ENCODE measurements at places on chromosomes 16 and 17. TPM values are rescaled to one million over a fixed set of nuclear protein-coding genes. Genes with fewer than 3 reads are reported as not detected.

NR1D1 gene
- 2.6 TPM for total RNA-seq

CCL16 gene
- not detected for total RNA-seq

FSCN2 gene
- 13.3 TPM for total RNA-seq

GRCh38 chr16:86428729-86429517, 81.4 kb upstream of the FOXF1 start:
- no peak for DNase-seq

- no peak for DNase-seq
These were observed 1.7 kb downstream of the ADORA2B start for GRCh38 chr17:15946611-15947120.

- no peak for DNase-seq
These were observed 13.2 kb upstream of the SLC6A2 start for GRCh38 chr16:55642611-55643010.

DNA sequence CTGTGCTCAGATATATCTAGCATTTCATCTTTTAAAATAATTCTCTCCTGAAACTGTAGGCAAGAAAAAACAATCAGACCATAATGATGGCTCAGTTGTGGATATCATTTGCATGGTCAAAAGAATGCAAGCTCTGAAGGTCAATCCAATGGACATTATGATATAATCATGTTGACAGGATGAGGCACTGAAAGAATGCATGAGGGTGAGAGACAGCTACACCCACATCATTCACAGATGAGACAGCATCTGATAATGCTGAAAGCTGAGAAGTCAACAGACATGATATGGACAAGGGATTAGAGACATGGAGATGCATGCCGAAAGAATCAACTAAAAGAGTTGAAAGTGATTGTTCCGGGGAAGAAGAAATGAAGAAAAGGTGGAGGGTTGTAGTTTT, 346.4 kb upstream of the CDH5 start:
- DNase-seq = no peak

- DNase-seq = no peak
These were observed 26.6 kb upstream of the NAGLU start for GRCh38 chr17:42509409-42509808.

- DNase-seq = no peak
These were observed 118.0 kb upstream of the RPL38 start for GRCh38 chr17:74085434-74085833.

All from mesothelial cell of epicardium (in vitro differentiated cells).